ENCODE measurements at places on chromosomes 12 and 14. TPM values are rescaled to one million over a fixed set of nuclear protein-coding genes. Genes with fewer than 3 reads are reported as not detected.

Gene COQ5
- total RNA-seq, result 28.7 TPM

Gene SOAT2
- total RNA-seq, result 1.9 TPM

Gene SVOP
- 3.6 TPM for total RNA-seq

Gene ACOT4
- total RNA-seq, result 1.9 TPM

Gene LBHD2
- not detected for total RNA-seq

Gene FOXJ2
- total RNA-seq, result 35.5 TPM

Gene MMP14
- 115 TPM for total RNA-seq

Gene FZD10
- 17.7 TPM for total RNA-seq

Gene SERPINA9
- total RNA-seq, result not detected

Gene MSRB3
- total RNA-seq, result 2.2 TPM

Gene TGM1
- total RNA-seq, result 16.6 TPM

Gene TM7SF3
- total RNA-seq, result 49.6 TPM

Gene P2RX4
- total RNA-seq, result 27.9 TPM

Gene PIK3C2G
- 8.4 TPM for total RNA-seq

Gene NRXN3
- total RNA-seq, result 19.8 TPM

Gene RNF212B
- not detected for total RNA-seq

Gene AQP2
- not detected for total RNA-seq

Gene HAL
- total RNA-seq, result 3.8 TPM

DNA sequence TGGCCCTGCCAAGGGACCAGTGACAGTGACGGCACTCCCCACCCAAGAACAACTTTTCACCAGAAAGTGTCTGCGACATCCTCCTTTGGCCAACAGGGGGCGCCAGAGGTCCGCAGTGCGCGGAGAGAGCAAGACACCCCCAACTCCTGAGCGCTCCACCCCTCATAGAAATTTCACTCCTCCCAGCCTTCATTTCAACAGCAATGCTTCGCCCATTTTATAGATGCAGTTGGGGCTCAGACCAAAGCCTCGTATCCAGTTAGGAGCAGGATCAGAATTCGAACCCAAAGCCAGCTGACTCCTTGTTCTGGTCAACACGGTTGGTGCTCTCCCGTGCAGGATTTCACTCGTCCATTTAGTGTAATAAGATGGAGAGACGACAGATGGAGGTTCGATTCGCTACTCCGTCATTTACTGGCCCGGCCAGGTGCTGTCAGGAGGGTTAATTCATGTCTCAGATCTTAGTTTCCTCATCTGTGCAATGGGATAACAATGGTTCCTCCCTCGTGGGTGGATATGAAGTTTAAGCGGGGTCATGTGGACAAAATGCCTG lies 2.4 kb upstream of the POP5 start:
- H3K4me3 ChIP-seq, result peak overlapping the region; percentile 78
- H3K27ac ChIP-seq, result peak overlapping the region; percentile 52
- no peaks in the 10 kb centered on the region for H3K36me3 ChIP-seq
- H3K4me1 ChIP-seq, result peaks cover 18% of the 10 kb centered on the region
- H3K27me3 ChIP-seq, result peaks cover 42% of the 10 kb centered on the region

GRCh38 chr14:50839048-50839447 lies 8.1 kb upstream of the NIN start:
- no peak overlapping the region for H3K27ac ChIP-seq
- no peak overlapping the region for H3K4me3 ChIP-seq
- H3K4me1 ChIP-seq, result peaks cover 4% of the 10 kb centered on the region

DNA sequence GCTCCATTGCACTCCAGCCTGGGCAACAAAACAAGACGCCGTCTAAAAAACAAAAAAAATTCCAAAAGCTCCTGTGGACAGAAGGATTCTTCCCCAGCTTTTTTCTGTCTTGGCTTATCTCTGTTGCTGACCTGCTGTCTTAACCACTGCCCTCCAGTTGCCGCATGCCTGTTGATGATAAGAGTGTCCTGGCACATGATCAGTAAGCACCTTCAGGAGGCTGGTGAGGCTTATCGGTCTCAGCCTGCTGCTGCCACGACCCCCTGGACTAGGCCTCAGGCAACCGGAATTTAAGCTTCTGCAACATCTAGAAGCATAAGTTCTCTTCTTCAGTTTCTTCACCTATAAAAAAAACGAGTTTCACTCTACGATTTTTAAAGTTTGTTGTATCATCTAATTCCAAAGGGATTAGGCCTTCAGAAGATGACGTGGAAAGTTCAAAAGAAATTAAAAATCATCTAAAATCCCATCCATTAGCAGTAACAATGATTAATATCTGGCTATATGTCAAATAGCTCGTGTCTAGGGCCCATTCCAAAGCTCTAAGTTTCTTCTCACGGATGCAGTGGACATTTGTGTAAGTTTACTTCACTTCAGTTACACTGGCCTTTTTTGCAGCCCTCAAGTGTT lies 46.4 kb downstream of the RESF1 start:
- no peaks in the 10 kb centered on the region for H3K27me3 ChIP-seq
- H3K36me3 ChIP-seq, result peaks cover 17% of the 10 kb centered on the region
- no peaks in the 10 kb centered on the region for H3K4me1 ChIP-seq

DNA sequence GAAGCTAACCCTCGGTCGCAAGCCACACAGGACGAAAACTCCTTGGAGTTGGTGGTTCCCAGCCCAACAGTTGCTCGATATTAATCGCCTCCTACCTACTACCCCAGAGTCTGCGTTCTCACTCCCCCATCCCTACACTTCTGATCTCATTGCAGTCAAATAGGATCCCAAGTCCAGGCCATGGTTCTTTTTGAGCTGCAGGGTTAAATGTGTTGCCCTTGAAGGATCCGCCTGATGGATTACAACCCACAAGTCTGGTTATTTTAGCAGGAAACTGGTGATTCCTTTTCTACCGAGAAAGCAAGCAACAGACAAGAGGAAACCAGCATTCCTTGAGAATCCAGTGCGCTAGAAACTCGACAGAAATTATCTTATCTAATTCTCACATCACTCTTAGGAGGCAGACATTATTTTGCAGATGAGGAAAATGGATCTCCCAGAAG lies 785 bp upstream of the NIN start:
- no peaks in the 10 kb centered on the region for H3K36me3 ChIP-seq
- DNase-seq, result no peak
- H3K27me3 ChIP-seq, result peaks cover 35% of the 10 kb centered on the region

DNA sequence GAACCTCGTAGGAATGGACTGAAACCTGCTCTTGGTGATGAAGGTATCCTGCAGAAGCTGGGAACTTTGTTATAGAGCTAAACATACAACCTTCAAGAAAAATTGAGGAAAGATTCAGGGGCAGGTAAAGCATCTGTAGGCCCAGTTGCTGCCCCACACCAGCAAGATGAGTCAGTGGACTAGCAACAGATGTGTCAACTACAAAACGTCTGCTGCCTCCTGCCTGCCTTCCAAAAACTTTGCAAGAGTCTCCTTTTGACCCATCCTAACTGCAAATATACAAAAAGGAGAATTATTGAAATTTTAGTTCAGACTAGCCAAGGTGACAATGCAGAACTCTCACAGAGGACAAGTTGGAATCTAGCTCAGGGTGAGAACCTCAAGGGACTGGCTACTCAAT lies 60.9 kb upstream of the TMTC1 start:
- no peaks in the 10 kb centered on the region for H3K27me3 ChIP-seq
- H3K27ac ChIP-seq, result no peak overlapping the region
- DNase-seq, result no peak
- no peak overlapping the region for H3K4me3 ChIP-seq

DNA sequence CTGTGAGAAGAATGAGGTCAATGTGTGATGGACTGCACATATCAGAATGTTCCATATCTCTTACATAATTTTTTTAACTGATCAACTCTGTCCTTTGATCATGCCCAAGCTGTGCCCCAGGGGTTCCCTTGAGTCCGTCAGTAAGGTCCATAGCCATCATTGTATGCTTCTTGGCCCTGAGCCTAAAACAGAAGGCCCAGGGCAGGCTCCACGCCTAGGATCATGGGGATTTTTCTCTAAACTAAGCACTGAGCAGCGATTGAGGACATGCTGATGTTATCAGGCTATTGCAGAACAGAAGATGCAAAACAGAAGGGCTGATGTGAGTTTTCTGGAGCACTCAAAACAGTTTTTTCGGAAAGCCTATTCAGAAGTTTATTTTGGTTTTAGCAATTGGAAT lies 20.9 kb downstream of the RNASE9 start:
- no peak for DNase-seq
- no peaks in the 10 kb centered on the region for H3K27me3 ChIP-seq
- H3K4me3 ChIP-seq, result no peak overlapping the region
- H3K4me1 ChIP-seq, result no peaks in the 10 kb centered on the region
- H3K36me3 ChIP-seq, result no peaks in the 10 kb centered on the region

DNA sequence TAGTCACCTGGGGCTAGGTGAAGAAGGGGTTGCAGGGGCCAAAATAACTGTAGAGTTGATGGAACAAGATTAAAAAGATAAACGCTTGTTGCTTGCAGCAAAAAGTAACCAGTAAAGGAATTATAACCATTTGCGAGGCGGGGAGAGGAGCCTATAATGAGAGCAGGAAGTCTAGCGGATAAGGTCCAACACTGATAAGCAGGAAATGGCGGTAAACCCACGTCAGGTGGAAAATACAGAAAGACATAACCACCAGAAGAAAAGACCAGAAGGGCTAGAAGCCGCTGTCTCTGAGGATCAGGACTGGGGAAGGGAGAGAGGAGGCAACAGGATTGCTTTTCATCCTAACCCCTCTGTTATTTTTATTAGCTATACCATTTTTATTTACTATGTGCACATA lies 303.3 kb downstream of the DPF3 start:
- no peaks in the 10 kb centered on the region for H3K36me3 ChIP-seq
- no peak overlapping the region for H3K4me3 ChIP-seq
- peaks cover 18% of the 10 kb centered on the region for H3K27me3 ChIP-seq
- H3K4me1 ChIP-seq, result no peaks in the 10 kb centered on the region
- H3K27ac ChIP-seq, result no peak overlapping the region

- H3K27me3 ChIP-seq, result peaks cover 3% of the 10 kb centered on the region
- no peak overlapping the region for H3K4me3 ChIP-seq
- no peaks in the 10 kb centered on the region for H3K36me3 ChIP-seq
- H3K4me1 ChIP-seq, result peaks cover 9% of the 10 kb centered on the region
These were observed 92.8 kb upstream of the METAP2 start for GRCh38 chr12:95380997-95381786.

GRCh38 chr14:103549361-103550311 lies 12.8 kb downstream of the BAG5 start:
- H3K4me1 ChIP-seq, result peaks cover under 1% of the 10 kb centered on the region
- H3K27me3 ChIP-seq, result no peaks in the 10 kb centered on the region

- H3K4me3 ChIP-seq, result peak overlapping the region; percentile 95
- H3K27me3 ChIP-seq, result peaks cover 6% of the 10 kb centered on the region
- H3K36me3 ChIP-seq, result peaks cover 14% of the 10 kb centered on the region
- peak overlapping the region; percentile 96 for H3K27ac ChIP-seq
These were observed 1.0 kb upstream of the DUSP6 start for GRCh38 chr12:89353188-89353822.

GRCh38 chr14:65864984-65865383 lies 452.5 kb downstream of the FUT8 start:
- peaks cover 3% of the 10 kb centered on the region for H3K27me3 ChIP-seq
- peaks cover 16% of the 10 kb centered on the region for H3K4me1 ChIP-seq
- no peak for DNase-seq
- H3K4me3 ChIP-seq, result no peak overlapping the region
- no peak overlapping the region for H3K27ac ChIP-seq

DNA sequence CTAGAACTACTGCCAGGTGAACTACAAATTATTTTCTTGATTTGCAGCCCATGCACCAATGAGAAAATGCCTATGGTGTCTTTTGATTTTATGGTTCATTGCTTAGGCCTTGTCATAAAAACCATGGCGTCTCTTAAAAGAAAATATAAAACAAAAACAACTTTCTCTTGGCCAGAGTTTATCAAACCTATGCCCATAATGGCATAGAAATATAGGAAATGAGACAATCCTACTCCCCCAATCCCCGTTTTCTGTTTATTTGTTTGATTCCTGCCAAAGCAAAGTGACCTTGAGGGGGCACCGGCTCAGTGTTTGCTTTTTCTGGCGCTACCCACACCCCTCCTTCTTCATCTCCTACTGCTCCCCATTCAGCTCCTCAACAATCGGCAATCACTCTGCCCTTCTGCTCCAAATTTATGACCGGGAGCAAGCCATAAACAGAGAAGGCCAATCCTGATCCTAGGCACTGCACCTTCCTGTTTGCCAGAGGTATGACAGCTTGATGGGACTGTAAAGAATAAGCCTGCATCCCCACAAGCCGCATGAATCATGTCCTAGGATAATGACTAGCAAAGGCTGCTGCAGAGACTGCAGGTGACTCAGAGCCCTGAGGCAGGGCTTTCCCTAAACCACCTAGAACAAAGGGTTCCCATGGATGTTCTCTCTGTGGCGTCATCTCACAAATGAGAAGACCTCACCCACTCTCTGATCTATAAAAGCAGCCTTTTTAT lies 874.9 kb downstream of the NRXN3 start:
- H3K4me1 ChIP-seq, result peaks cover 3% of the 10 kb centered on the region
- no peaks in the 10 kb centered on the region for H3K27me3 ChIP-seq
- H3K36me3 ChIP-seq, result peaks cover 3% of the 10 kb centered on the region

DNA sequence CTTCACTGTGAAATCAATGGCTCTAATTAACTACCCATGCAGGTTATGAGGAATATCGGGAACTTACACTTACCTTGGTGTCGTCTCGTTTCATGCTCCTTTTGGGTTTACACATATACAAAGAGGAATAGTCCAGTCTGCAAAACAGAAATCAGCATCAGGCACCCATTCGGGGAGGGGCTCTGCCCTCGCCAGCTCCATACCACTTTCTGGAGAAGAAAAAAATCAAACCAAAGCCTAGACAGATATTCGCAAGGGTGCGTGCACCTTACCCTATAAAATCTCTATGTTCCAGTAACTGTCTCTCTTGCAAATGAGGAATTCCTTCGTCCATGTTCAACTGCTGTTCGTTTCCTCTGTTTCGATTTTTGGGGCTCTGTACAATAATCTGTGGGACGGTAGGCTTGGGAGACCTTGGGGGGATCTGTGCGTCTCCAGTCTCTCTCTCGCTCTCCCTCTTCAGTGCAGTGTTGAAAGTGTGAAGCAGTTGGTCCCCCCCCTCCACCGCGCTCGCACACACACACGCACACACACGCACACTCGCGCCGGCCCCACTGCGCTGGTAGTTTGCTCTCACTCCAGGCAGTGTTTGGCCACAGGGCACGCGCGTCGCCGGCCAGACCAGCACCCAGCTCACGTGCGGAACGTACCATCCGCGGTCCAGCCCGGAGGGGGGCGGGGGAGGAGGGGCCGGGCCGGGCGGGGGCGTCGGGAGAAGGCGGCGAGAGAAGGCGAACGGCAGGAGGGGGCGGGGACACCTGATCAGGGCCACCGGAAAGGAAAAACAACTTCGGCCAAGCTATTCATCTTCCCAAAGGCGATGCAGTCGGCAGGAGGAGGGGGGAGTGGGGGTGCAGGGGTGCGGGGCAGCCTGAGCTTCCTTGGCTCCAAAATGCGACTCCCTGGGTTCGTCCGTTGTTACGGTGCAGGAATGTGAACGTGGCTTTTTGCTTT lies at the start of gene BHLHE41:
BHLHE41 (minus strand) TSS at position 592 of the 954 bp plus-strand sequence; CDS start at position 334, 258 bp downstream.
- peak within 1 kb of the TSS; percentile 91 for H3K27ac ChIP-seq
- peaks cover 91% of the 10 kb centered on the region for H3K27me3 ChIP-seq
- peaks cover 14% of the 10 kb centered on the region for H3K36me3 ChIP-seq
- peaks cover 7% of the 10 kb centered on the region for H3K4me1 ChIP-seq
- peak within 1 kb of the TSS; percentile 94 for H3K4me3 ChIP-seq
